ENCODE measurements at places on chromosomes 3 and 15.

GRCh38 chr3:15064299-15064834 lies 748 bp downstream of the MRPS25 start:
- DNase-seq: no peak

DNA sequence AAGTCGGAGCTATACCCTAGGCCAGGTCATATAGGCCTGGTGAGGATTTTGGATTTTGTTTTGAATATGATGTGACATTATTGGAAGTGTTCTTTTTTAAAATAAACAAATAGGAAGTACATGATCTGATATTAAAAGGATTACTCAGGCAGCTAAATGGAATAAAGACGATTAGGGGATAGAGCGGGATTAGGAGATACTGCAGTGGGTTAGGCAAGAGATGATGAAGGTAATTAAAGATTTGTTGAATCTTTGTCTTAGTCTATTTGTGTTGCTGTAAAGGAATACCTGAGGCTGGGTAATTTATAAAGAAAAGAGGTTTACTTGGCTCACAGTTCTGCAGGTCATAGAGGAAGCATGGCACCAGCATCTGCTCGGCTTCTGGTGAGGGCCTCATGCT lies 21.3 kb downstream of the KIF15 start:
- DNase-seq: no peak

GRCh38 chr3:170553788-170554757 lies 31.8 kb downstream of the SLC7A14 start:
- no peak for DNase-seq

- DNase-seq: no peak
These were observed 87.2 kb upstream of the SLC2A2 start for GRCh38 chr3:171113716-171114115.

- DNase-seq: no peak
These were observed 215.5 kb upstream of the LRTM1 start for GRCh38 chr3:55143336-55143735.

GRCh38 chr3:25556447-25556846 lies 108.3 kb downstream of the TOP2B start:
- DNase-seq: no peak

DNA sequence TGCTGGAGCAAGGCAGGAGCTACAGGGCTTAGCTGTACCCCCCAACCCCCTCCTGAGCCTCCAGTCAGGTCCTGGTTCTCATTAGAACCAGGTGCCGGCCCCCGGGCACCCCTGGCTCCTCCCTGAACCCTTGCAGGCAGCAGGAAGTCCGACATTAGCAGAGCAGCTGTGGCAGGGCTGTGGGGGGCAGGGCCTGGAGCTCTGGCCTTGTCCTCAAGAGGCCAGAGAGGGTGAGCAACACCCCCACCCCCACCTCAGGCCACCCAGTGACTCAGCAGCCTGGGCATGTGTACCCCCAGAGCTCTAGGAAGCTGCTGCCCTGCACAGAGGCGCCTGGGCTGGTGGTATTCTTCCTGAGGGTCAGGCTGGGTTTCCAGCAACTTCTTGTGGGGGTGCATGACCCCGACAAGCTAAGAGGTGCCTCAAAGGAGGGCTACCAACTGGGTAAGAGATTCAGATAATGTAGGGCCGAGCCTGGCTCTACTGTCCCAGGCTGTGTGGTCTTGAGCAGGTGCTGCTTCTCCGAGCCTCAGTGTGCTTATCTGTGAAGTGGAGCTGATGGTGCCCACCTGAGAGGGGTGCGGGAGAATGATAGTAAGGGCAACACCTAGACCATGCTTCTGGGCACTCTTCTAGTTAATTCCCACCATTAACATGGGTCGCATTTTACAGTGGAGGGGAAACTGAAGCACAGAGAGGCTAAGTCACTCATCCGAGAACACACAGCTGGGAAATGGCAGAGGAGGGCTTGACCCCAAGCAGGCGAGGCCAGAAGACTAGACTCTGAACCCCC lies 16.0 kb downstream of the H1-8 start:
- DNase-seq: no peak

GRCh38 chr15:32987067-32987466 lies 207.4 kb downstream of the FMN1 start:
- DNase-seq: no peak

DNA sequence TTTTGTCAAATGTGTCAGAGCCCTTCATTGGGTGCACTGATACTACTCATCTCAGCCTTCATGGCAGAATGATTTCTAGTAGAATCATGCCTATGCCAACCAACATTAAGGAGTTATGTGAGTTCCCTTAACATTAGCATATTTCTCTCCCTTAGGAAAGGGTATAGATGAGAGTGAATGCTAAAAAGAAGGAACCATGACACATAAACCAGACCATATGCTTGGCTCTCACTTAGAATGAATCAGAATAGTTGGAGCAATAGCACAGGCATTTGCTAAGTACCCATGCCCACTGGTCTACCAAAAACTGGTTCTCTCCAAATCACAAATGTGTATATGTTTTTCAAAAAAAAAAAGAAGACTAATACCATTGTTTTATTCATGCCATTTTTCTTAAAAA lies 51.1 kb downstream of the STRIT1 start:
- DNase-seq: no peak

- DNase-seq: no peak
These were observed 1.7 kb upstream of the MAN2A2 start for GRCh38 chr15:90901175-90902039.

- DNase-seq: no peak
These were observed 6.7 kb downstream of the SRP14 start for GRCh38 chr15:40032125-40032839.

- no peak for DNase-seq
These were observed 392.5 kb downstream of the FOXP1 start for GRCh38 chr3:71191031-71191482.

- DNase-seq: no peak
These were observed 793.1 kb downstream of the AGBL1 start for GRCh38 chr15:86872782-86873181.

DNA sequence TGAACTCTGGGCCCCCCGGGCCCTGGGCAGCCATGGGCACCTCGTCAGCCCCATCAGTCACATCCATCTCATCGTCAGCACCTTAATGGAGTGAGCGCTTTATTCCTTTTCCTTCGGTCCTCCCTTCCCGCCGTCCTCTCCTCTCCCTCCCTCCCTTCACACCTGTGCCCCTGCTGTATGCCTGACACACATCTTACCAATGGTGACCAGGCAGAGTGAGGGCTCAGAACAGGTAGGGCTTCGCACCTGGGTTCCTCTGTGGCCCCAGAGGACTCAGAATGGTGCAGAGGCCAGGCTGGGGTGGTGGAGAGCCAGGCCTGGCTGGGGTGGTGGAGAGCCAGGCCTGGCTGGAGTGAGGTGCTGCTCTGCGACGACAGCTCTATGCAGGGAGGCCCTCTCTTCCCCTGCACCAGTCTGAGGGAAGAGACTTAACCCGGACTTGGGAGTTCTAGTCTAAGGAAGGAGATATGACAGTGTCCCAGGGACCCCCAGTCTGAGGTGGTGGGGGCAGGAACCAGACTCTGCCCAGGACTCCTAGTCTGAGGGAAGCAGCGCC lies 11.6 kb downstream of the C15orf39 start:
- DNase-seq: no peak

GRCh38 chr3:174822320-174822719 lies 36.8 kb upstream of the NAALADL2 start:
- no peak for DNase-seq

GRCh38 chr15:80384432-80384831 lies 19.8 kb upstream of the ARNT2 start:
- DNase-seq: no peak

DNA sequence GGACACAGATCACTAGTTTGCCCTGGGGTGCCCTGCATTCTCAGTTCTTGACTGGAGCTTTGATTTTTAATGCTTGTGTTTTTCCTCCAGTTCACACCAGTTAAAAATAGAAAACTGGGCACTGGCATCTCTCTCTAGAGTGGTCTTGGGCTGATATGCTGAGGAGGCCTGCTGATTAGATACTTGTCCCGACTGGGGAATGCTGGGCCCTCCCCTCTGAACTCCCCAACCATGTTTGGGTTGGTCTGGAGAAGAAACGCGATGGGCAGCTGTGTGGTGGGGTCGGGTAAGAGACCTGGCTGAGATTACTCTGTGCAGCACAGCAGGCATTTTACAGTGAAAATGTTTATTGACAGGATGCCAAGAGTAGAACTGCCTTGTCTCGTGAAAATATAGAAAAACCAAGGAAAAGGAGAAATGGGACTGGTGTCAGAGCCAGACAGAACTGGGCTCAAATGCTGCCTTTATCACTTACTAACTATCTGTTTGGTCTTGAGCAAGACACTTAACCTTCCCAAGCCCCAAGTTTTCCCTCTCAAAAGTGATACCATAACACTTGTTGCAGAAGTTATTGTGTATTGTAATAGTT lies 1.6 kb upstream of the ACTC1 start:
- DNase-seq: no peak

- no peak for DNase-seq
These were observed 146.1 kb upstream of the ATP2B2 start for GRCh38 chr3:10651506-10651905.

DNA sequence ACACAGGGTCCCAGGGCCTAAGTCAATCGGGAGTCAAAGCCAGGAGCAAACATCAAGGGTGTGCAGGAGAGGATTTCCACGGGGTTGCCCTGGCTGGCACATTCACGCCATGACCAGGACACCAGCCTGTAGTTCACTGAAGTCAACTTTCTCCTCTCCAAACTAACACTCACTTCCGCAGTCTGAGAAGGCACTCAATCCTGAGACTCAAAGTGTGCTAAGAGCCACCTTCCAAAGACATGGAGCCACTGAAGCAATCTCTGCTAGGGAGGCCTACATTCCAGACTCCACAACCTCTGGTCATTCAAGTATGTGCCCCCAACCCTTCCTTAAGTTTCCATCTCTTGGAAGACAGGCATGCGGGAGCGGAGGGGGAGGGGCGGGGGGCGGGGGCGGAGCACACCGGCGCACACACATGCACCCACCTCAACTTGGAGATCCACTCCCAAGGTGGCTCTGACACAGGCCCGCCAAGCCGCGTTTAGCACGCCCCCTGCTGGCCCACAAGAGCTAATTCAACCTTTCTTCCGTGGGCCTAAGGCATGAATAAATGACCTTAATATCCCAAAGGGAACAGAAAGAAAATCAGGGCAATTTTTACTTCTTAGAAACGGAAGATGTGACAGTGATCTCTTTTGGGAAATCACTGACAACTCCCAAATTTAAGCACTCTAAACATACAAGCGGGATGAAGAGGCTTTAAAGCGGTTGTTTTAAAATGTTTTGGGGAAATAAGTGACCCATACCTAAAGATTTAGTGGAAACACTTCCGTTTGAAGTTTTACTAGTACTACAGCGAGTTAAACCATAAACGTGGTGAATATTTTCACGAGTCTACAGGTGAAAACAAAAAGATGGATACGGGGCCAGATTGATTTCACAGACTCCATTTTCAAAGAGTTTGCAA lies 162.5 kb upstream of the CHRNA7 start:
- DNase-seq: peak; percentile 49

GRCh38 chr3:27847697-27848096 lies 125.6 kb upstream of the EOMES start:
- DNase-seq: no peak

DNA sequence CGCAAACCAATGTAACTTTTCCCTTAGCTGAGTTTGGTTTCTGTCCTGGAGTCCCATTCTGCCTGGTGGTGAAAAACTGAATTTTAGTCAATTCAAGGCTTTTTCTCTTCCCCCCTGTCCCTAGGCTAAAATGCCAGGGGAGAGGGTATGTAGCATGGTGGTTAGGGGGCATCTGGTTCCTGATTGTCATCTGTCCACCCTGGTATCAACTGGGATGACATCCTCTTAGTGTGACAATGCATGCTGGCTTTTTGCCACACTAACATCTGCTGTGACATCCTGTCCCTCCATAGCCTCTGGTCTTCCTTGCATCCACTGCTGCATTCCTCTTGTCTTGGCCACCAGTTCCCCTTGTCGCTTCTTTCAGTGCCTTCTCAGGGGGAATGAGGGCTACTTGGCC lies 73.7 kb downstream of the ABHD5 start:
- no peak for DNase-seq

GRCh38 chr15:101469520-101470288 lies 19.8 kb downstream of the PCSK6 start:
- no peak for DNase-seq

DNA sequence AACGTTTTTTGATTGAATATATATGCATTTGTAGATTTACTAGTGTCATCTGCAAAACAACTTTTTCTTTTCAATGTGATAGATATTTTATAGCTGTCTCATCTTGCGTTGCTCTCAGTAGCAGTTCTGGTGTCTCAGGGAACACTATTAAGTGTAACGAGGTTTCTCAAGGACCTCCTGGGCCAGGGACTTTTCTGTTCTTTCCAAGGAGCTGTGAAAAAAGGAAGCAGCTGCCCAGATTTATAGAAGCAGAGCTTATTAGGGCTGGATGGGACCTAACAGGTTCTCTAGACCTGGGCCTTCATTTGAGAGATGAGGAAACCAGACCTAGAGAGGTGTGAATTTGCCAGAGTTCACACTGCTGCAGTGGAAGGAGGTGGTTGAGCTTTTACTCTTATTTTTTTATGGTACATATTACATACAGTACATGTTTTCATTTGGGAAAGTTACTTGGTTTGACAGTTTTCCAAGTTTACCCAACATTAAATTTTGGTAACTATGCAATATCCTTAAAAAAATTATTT lies 16.1 kb downstream of the MAP2K1 start:
- DNase-seq: no peak

DNA sequence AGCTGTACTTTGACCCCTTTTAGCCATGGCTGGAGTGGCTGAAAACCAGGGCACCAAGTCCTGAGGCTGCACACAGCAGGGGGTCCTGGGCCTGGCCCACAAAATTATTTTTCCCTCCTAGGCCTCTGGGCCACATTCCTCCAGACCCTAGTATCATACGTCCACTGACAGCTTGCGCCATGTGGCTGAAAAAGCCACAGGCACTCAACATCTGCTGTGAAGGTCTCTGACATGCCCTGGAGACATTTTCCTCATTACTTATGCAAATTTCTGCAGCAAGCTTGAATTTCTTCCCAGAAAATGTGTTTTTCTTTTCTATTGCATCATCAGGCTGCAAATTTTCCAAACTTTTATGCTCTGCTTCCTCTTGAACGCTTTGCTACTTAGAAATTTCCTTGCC lies 239.0 kb downstream of the SQOR start:
- no peak for DNase-seq

- no peak for DNase-seq
These were observed 94.0 kb downstream of the ARPP21 start for GRCh38 chr3:35733341-35733740.

GRCh38 chr3:186281176-186281575 lies 80.9 kb downstream of the DGKG start:
- no peak for DNase-seq

- DNase-seq: no peak
These were observed 487.1 kb upstream of the CNTN3 start for GRCh38 chr3:75101329-75102147.

DNA sequence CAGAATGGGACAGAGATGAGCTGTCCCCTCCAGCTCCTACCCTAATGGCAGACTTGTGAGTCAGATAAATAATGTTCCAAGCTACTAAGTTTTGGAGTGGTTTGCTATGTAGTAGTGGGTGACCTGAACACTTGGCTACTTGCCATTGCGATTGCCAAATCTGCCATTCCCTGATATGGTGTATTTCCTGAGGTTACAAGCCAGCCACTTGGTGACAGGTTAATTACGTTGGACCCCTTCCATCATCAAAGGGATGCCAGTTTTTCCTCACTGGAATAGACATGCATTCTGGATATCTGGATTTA lies 33.6 kb downstream of the MORF4L1 start:
- DNase-seq: no peak

GRCh38 chr3:45499529-45499928 lies 95.0 kb upstream of the LIMD1 start:
- DNase-seq: no peak

GRCh38 chr3:133930341-133930933 lies 34.8 kb upstream of the RAB6B start:
- DNase-seq: no peak
